ENCODE measurements at places on chromosomes 12 and 14.
A peak's percentile ranks its signal among the peaks of the same experiment; 100 is the strongest.

DNA sequence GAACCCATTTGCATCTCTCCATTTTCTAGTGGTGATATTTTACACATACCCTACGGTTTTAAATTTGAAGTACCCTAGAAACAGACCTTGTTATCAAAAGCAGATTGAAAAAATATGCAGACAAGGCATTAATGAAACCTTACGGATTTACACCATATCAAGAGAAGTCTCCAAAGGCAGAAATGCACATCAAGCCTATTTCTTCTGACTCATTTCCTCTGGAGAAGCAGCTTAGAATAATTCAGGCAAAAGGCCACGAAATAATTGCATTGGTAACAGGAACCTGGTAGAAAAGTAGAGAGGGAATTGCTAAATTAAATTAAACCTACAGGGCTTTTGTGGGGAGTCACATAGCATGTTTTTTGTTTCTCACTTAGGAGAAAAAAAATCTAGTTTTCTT is 34.7 kb downstream of the KICS2 start:
- DNase-seq = no peak

GRCh38 chr14:96225745-96226151 is 21.1 kb downstream of the BDKRB2 start:
- DNase-seq = peak; percentile 44

GRCh38 chr14:91303091-91303923 is 58.8 kb upstream of the GPR68 start:
- DNase-seq = no peak

- DNase-seq = no peak
These were observed 207.7 kb upstream of the PLEKHG7 start for GRCh38 chr12:92495108-92495507.

DNA sequence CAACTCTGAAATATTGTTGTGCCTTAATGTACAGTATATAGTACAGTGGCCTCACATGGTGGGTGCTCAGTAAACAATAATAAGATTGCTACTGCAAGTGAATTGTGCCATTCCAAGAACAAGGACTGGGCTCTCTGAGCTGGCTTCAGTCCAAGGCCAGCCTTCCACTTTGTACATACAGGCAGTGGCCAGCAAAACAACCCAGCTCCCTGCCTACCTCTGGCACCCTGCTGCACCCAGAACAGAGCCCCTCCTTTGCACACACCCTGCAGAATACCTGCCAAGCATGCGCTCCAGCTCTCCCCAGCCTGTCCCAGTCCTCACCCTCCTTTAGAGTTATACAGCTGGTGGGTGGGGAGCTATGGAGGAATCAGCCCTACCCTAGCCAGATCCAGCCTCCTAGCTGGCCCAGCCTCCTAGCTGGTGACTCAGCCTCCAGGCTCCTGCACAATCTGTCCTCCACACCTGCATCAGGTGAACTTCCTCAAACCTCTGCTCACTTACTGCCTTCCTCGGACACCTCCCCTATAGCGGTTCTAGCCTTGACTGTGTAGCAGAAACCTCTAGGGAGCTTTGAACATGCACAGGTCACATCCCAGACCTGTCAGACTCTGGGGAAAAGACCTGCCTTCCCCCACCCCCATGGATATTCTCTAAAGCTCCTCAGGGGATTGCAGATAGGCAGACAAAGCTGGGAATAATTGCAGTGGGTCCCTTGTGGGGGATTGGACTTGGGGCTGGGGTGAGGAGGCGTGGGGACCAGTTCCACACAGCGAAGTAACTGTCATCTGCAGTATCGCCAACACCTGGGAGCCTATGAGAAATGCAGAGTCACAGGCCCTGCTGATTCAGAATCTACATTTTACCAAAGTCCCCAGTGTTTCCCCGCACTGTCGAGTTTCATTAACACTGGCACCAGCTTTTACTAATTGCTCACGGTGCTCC is 17.9 kb downstream of the ZDHHC22 start:
- no peak for DNase-seq

DNA sequence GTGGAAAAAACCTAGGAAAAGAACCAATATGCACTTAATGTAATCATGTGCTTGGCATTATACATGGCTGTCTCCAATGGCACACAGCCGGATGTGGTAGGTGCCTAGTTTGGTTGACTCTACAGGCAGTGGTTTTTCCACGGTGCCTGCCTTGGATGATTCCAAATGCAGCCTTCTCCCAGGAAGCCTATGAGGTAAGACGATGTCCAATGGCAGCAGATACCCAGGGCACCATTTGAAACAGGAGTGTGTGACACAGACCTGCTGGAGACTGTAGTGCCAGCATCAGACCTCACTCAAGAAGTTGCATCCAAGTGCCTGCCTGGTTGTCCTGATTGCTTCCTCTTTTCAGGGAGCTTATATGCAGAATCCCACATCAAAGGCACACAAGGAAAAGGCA is 88.0 kb upstream of the VASH1 start:
- no peak for DNase-seq

All from muscle of back (tissue), 13 donors.